CD4-positive, CD25-positive, alpha-beta regulatory T cell (primary cell): ENCODE measurements at places on chromosomes 3 and 15. TPM values are rescaled to one million over a fixed set of nuclear protein-coding genes. Genes with fewer than 3 reads are reported as not detected.

The P2RY1 gene
- 0.57 TPM for total RNA-seq

The PRTG gene
- not detected for total RNA-seq

The TM4SF1 gene
- total RNA-seq, result 0.44 TPM

The JMJD7 gene
- total RNA-seq, result 42.2 TPM

DNA sequence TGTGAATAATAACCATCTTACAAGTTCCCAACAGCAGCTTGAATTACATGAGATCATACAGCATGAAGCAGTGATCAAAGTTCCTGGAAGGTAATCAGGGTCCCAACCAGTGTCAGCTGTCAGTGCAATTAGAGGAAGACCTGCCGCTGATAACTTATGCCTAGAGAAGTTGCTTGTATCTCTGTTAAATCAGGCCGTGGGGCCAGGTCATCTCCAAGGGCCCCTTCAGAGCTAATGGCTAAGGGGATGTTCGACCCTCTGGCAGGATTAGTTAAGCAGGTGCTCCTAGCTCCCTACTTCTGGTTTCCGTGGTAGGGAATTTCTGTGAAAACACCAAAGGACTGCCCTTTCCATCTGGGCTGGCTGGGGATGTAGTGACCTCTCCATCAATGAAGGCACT, 251.0 kb downstream of the FAM43A start:
- no peak overlapping the region for H3K4me3 ChIP-seq
- no peak overlapping the region for H3K27ac ChIP-seq
- no peak for DNase-seq
- H3K36me3 ChIP-seq, result no peaks in the 10 kb centered on the region
- H3K4me1 ChIP-seq, result no peaks in the 10 kb centered on the region

DNA sequence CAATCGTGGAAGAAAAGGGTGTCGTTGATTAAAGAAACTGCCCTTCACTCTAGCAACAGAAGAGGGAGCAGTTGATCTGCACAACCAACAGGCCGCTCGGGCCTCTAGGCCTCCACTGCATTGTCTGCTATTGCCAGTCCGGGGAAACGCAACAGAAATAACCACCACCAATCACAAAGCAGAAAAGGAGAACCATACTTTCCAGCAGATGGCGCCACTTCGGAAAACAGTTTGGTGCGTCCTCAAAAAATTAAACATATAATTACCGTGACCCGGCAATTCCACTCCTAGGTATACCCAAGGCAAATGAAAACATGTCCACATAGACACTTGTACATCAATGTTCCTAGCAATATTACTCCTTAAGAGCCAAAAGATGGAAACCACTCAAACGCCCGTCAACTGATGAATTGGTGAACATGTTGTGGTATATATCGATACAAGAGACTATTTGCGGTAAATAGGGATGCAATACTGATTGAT, 154.1 kb downstream of the TJP1 start:
- no peak overlapping the region for H3K4me3 ChIP-seq
- H3K36me3 ChIP-seq, result no peaks in the 10 kb centered on the region
- no peak for DNase-seq
- H3K27me3 ChIP-seq, result no peaks in the 10 kb centered on the region

- no peak for DNase-seq
- no peaks in the 10 kb centered on the region for H3K27me3 ChIP-seq
- H3K27ac ChIP-seq, result no peak overlapping the region
- no peaks in the 10 kb centered on the region for H3K4me1 ChIP-seq
Measured at GRCh38 chr3:67290438-67290837, 292.3 kb downstream of the KBTBD8 start.

- H3K36me3 ChIP-seq, result no peaks in the 10 kb centered on the region
- no peaks in the 10 kb centered on the region for H3K4me1 ChIP-seq
- H3K4me3 ChIP-seq, result no peak overlapping the region
- no peak for DNase-seq
Measured at GRCh38 chr3:94226078-94226477, 163.2 kb downstream of the NSUN3 start.

GRCh38 chr3:160546727-160547126, 18.6 kb downstream of the KPNA4 start:
- H3K36me3 ChIP-seq, result no peaks in the 10 kb centered on the region
- H3K4me1 ChIP-seq, result peaks cover 18% of the 10 kb centered on the region
- no peak for DNase-seq
- no peak overlapping the region for H3K27ac ChIP-seq
- H3K4me3 ChIP-seq, result no peak overlapping the region

DNA sequence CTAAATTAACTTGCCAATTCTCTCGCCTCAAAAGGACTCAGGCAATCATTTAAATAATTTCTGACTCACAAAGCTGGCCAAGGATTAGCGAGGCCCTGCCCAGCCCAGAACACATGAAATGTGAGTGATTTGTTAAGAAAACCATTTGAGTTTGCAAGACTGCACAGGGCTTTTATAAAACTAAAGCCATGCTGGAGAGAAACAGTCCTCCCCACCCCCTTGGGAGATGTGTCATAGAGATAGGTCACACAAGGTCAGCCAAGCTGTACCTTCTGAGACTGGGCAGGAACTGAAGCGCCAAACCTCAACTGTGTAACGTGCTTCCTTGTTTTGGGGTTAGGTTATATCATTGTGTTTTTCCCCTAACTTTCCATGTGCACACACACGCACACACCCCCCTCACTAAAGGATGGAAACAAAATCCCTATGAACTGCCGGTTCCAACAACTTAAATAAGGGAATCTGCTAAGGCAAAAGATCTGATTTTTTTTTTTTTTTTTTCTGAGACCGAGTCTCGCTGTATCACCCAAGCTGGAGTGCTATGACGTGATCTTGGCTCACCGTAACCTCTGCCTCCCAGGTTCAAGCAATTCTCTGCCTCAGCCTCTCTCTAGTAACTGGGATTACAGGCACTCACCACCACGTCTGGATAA, 8.1 kb downstream of the SPATA12 start:
- peaks cover 4% of the 10 kb centered on the region for H3K4me1 ChIP-seq
- H3K36me3 ChIP-seq, result no peaks in the 10 kb centered on the region
- peaks cover 6% of the 10 kb centered on the region for H3K27me3 ChIP-seq
- H3K27ac ChIP-seq, result no peak overlapping the region
- DNase-seq, result no peak

DNA sequence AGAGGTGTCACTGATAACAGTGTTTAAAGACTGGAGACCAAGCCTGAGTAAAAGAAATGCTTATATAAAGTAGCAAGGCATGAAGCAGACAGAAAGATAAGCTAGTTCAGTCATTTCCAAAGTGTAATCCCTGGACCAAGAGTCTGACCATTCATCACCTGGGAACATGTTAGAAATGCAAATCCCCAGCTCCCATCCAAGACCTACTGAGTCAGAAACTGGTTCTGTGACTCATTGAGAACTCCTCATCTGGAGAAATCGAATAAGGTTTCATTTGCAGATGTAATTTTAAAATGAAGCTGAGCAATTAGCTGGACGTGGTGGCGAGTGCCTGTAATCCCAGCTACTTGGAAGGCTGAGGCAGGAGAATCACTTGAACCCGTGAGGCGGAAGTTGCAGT, 473.9 kb upstream of the UBE2E2 start:
- H3K4me3 ChIP-seq, result no peak overlapping the region
- no peaks in the 10 kb centered on the region for H3K36me3 ChIP-seq
- DNase-seq, result no peak
- H3K27me3 ChIP-seq, result no peaks in the 10 kb centered on the region

DNA sequence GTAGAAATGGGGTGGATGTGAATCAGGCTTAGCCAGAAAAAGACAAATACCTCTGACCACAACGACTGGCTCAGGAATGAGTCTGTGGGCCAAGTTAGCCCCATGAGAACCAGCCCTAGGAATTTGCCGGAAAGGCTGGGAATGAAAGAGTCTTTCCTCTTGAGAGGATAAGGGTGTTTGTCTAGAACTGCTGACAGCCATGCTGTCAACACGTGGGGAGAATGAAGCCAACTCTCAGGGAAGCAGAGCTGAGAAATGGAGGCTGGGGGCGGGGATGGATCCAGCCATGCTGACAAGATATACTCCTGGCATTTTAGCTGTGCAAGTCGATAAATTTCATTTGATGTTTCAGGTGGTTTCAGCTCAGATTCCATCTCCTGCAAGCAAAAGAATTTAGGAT, 10.6 kb upstream of the SLC6A1 start:
- H3K36me3 ChIP-seq, result no peaks in the 10 kb centered on the region
- DNase-seq, result no peak
- H3K4me3 ChIP-seq, result no peak overlapping the region
- no peak overlapping the region for H3K27ac ChIP-seq
- peaks cover 2% of the 10 kb centered on the region for H3K27me3 ChIP-seq
- H3K4me1 ChIP-seq, result no peaks in the 10 kb centered on the region

GRCh38 chr3:59685432-59685831, 635.6 kb upstream of the CFAP20DC start:
- no peak overlapping the region for H3K27ac ChIP-seq
- no peak for DNase-seq
- no peak overlapping the region for H3K4me3 ChIP-seq
- no peaks in the 10 kb centered on the region for H3K4me1 ChIP-seq
- no peaks in the 10 kb centered on the region for H3K36me3 ChIP-seq

GRCh38 chr15:90941038-90941437, 6.0 kb downstream of the UNC45A start:
- DNase-seq, result no peak
- H3K27me3 ChIP-seq, result no peaks in the 10 kb centered on the region
- peaks cover 7% of the 10 kb centered on the region for H3K4me1 ChIP-seq
- H3K4me3 ChIP-seq, result no peak overlapping the region
- no peak overlapping the region for H3K27ac ChIP-seq

GRCh38 chr3:173733029-173733652, 335.6 kb downstream of the NLGN1 start:
- H3K4me3 ChIP-seq, result no peak overlapping the region
- H3K36me3 ChIP-seq, result no peaks in the 10 kb centered on the region
- no peaks in the 10 kb centered on the region for H3K4me1 ChIP-seq
- H3K27me3 ChIP-seq, result no peaks in the 10 kb centered on the region
- DNase-seq, result no peak

DNA sequence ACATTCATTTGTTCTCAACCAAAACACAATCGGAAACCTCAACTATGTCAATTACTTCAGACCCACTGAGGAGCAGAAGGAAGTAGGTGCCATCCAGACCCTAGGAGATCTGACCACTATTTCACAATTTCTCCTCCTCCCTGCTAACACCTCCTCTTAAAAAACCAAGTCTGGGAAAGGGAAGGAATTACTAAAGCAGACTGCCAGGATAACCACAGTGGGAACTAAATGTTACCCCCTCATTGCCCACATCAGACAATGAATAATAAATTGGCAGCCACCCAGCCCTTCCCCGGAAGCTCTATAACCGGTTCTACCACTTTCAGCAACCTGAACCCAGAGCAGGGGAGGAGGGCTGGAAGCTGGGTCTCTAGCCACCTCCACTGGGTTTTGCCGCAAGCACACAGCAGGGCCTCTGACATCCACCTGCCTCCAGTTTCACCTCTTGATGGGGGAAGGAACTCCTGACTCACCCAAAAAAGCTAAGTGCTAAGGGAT, 17.6 kb downstream of the C15orf62 start:
- no peak overlapping the region for H3K4me3 ChIP-seq
- peaks cover 14% of the 10 kb centered on the region for H3K4me1 ChIP-seq
- no peak overlapping the region for H3K27ac ChIP-seq
